Activated T-helper 2 cell treated with anti-CD3 and anti-CD28 coated beads, Interferon-gamma antibody, Interleukin-2, Interleukin-4, amounts not matched to agents 10 μg/mL and 5 μg/mL and 100 μg/mL, durations not matched to agents 14 hours and 24 hours and 36 hours (primary cell): ENCODE measurements at places on chromosomes 7 and 10.

DNA sequence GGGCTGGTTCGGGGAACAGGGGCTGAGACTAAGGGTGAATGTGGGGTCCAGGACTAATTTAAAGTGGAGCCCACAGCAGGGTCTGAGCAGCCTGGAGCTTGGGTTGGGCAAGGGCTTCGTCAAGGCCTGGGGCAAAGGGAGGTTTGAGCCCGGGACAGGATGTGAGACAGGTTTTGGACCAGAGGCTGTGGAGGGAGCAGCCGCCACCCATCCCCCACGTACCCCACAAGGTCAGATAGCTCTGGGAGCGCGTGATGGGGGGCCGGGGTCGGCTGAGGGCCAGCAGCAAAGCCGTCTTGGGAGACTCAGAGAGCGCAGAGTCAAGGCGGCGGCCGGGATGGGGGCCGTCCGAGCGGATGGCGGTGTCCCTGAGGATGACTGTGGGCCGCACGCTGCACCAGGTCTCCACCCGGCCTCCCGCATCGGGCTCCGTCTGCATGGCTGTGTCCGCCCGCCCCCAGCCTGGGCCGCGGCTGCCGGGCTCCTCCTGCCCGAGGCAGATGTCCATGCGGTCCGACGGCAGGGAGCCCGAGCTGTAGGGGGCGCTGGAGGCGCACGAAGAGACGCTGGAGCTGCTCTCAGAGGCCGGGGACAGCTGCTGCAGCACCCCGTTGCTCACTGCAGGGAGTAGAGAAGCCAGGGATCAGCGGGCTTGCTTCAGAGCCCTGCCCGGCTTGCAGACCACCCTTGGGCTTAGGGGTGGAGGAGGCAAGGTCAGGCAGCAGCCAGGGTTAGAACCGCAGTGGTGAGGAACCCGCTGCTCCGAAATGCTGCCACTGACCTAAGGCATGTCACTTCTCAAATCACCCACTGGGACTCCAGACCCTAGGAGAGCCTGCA lies 12.1 kb downstream of the PDZD7 start:
- DNase-seq, result peak; percentile 71

DNA sequence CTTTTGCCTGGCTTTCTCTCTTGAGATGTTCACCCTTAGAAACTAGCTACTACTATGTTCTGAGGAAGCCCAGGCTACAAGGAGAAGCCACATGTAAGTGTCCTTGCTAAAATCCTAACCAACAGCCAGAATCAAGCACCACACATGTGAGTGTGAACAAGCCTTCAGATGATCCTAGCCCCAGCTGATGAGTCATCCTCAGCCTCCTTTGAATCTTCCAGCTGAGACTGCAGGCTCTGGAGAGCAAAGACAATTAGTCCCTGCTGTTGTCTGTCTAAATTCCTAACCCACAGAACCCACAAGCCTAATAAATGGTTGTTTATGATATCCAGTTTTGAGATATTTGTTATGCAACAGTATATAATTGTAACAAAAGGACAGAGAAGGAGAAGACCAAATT lies 92.8 kb upstream of the TAC1 start:
- no peak for DNase-seq

GRCh38 chr7:130909161-130909836 lies 175.3 kb upstream of the KLF14 start:
- DNase-seq, result no peak

DNA sequence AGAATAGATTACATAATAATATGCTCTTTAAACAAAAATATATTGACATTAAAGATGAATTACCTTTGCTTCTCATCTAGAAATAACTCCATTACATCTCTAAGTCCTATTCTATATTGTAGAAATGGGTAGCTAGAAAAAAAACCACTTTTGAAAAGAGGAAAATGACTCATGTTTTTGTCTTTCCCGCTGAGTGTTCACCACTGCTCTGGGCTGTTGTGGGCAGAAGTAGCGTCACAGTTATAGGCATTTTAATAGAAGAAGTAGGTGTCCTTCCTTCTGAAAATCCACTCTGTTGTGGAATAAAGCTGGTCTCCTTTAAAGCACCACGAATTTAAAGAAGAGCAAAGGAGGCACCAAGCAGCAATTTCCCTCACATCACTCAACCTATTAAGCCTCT lies 117.6 kb upstream of the NFE2L3 start:
- DNase-seq, result no peak

- no peak for DNase-seq
These were observed 603.2 kb downstream of the MAGI2 start for GRCh38 chr7:78850093-78850740.

- DNase-seq, result no peak
These were observed 4.1 kb upstream of the SLC18A3 start for GRCh38 chr10:49605939-49606509.

GRCh38 chr7:116403265-116403664 lies 96.3 kb upstream of the CAV2 start:
- DNase-seq, result no peak

- no peak for DNase-seq
These were observed 273.1 kb upstream of the NEBL start for GRCh38 chr10:21170216-21170615.

- no peak for DNase-seq
These were observed 132.0 kb downstream of the ST7 start for GRCh38 chr7:117085275-117085674.

- no peak for DNase-seq
These were observed 184.1 kb downstream of the NOC3L start for GRCh38 chr10:94178475-94179253.

DNA sequence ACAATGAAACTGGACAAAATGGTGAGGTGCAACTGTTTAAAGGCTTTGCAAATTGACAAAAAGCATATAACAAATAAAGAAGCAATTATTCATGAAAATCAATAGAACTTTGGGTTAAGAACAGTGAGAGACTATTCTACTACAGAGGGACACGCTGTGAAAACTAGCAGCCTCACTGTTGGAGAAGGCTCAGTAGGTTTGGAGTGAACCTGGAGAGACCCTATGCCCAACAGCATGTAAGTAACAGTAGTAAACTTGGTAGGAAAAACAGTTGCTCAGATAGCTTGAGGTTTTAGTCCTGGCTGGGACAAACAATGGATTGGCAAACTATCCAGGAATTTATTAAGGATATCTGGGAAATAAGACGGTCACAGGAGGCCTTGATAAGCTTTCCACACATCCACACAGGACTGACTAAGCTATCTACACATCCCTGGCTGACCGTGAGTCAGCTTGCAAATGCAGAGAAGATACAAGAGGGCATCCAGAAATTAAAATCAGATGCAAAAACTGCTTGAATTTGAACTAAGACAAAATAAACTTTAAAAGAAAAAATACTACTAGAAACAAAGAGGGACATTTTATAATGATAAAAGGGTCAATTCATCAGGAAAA lies 15.9 kb downstream of the FAM149B1 start:
- DNase-seq, result no peak

- DNase-seq, result no peak
These were observed 139.6 kb upstream of the LRGUK start for GRCh38 chr7:133987582-133987981.

- DNase-seq, result no peak
These were observed 17.6 kb downstream of the PTN start for GRCh38 chr7:137325927-137326326.

DNA sequence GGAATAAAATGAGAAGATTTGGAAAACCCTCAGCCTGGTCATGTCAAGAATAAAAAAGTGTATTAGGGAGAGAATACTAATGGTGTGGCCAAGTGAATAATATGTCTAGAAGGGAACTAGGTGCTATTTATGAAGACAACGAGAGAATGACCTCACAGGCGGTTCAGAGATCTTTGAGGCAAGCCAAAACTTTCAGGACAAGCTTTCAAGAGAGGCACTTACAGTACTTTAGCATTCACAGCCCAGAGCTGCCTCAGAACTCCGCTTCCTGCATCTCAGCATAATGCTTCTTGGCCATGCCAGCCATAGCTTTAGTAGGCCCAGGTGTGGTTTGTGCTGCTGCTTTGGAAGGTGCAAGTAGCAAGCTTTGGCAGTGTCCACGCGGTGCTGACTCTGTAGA lies 37.2 kb upstream of the CCDC7 start:
- no peak for DNase-seq

DNA sequence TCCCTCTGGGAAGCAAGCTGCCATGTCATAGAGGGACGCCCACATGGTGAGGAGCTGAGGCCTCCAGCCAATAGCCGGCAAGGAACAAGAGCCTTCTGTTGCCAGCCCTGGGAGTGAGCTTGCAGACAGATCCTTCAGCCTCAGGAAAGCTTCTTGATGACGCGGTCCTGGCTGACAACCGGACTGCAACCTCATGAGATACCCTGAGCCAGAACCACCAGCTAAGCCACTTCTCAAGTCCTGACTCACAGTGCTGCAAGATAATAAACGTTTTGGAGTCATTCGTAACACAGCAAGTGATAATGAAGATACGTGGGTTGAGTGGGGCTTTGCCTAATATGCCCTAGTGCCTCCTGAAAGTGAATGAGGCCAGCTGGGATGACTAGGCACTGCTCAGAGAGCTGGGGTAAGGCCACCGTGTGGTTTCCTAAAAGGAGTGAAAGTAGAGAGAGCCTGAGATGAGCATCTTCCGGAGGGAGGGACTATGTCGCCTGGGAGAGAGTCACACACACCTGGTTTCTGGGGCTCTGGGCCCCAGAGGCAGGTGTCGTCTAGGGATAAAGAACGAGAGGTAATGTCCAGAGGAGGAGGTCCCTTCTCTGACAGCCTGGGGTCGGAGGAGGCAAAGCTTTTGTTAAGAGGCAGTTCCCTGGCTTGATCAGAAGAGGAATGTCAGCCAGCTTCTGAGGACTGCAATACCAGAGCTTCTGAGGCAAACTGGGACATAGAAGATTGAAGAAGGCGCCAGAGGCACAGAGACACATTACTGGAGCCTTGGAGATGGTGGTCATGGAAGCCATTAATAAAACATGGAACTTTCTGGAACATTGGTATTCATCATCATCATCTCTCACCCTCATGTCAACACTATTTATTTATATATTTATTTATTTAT lies 53.6 kb downstream of the PYROXD2 start:
- DNase-seq, result peak; percentile 9

DNA sequence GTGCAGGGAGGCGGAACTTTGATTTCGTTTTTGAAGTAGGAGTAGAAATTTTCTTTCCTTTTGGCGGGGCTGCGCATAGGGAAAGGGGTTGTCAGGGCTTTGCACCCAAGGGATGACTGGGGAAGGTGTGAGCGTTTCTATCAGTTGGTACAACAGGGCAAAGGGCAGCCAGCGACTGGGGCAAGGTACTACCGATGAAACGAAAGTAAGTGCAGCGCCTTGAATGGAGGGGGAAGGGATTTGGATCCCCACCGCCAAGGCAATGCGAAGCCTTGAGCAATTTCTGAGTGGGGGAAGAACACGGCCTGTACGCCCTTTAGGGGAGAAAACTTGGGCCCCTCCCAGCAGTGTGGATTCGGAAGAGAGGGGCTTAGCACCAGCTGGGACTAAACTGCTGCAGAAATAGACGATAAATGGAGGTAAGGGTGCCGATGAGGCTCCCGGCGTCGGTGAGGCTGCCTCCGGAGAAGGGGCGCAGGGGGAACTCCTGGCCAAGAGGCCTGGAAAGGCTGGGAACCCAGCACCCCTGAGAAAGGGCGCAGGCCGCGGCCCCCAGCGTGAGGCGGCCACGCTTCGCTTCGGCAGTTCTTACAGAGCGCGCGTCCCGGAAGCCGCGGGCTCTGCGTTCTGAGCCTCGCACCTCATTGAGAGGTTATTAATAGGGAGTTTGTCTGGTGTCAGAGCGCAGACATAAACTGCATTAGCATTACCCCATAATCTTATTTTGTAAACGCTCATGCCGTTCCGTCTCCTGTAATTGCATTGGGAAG lies 10.0 kb upstream of the TLX1 start:
- no peak for DNase-seq

GRCh38 chr7:28054531-28055160 lies 125.9 kb downstream of the JAZF1 start:
- DNase-seq, result no peak

- no peak for DNase-seq
These were observed 395.1 kb upstream of the GALNT17 start for GRCh38 chr7:70736715-70737460.

DNA sequence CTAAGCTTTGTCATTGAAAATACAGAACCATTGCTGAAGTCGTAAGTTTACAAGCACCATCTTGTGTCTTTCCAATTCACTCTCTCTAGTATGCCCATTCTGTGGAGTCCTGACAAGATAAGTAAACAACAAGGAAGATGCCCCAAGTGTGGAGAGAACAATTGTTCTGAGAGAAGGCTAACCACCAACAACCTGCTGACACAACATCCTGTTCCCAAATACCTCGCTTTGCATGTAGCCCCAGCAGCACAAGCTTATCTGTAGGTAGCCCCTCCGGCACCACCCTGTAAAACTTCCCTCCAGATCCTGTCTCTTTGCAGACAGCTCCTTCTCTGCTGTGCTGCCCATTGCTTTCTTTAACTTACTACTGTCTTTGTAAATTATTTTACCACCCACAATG lies 233.3 kb upstream of the AOAH start:
- DNase-seq, result no peak

DNA sequence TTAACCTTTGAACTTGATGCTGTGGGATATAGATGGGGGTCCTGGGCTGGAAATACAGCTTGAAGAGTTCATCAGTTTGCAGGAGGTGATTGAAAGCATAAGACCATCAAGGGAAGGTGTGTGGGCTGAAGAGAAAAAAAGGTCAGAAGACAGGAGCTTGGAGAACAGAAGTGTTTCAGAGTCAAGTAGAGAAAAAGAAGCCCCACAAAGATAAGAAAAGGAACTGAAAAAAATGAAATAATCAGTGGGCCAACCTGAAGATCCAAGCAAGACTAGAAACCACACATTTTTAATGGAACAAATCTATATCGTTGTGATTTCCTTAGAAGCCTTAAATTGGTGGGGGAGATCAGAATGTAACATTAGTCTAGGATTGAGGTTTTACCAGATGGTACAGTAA lies 22.5 kb downstream of the ZEB1 start:
- no peak for DNase-seq

DNA sequence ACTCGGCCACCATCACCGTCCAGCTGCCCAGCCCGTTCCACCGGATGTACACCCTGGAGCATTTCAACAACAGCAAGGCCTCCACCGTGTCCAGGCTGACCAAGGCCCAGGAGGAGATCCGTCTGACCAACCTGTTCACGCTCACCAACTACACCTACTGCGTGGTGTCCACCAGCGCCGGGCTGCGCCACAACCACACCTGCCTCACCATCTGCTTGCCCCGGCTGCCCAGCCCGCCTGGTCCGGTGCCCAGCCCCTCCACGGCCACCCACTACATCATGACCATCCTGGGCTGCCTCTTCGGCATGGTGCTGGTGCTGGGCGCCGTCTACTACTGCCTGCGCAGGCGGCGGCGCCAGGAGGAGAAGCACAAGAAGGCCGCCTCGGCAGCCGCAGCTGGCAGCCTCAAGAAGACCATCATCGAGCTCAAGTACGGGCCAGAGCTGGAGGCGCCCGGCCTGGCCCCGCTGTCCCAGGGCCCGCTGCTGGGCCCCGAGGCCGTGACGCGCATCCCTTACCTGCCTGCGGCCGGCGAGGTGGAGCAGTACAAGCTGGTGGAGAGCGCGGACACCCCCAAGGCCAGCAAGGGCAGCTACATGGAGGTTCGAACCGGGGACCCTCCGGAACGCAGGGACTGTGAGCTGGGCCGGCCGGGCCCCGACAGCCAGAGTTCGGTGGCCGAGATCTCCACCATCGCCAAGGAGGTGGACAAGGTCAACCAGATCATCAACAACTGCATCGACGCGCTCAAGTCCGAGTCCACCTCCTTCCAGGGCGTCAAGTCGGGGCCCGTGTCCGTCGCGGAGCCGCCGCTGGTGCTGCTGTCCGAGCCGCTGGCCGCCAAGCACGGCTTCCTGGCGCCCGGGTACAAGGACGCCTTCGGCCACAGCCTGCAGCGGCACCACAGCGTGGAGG lies 75.8 kb downstream of the ELFN1 start:
- DNase-seq, result no peak

GRCh38 chr7:21304808-21305375 lies 123.0 kb upstream of the SP4 start:
- DNase-seq, result no peak
